COLO829 (cell line): ENCODE measurements at places on chromosomes 5 and 9.

DNA sequence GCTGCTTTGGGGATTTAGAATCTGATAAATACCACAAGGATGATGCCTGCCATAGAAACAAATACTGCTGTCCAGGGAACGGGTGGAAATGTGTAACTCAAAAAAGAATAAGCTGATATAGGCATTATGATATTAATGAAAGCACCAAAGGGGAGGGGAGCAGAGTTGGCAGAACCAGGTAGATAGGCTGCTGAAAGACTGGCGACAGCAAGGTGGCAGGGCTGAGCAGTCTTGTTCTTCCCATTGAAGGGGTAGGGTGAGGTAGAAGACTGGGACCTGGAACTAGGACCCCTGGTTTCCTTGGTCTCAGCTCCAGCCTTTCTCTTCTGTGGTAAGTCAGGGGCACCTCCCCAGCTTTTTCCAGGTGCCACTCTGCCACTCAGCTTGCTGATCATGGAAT is 31.4 kb upstream of the TMOD1 start:
- no peak for DNase-seq

DNA sequence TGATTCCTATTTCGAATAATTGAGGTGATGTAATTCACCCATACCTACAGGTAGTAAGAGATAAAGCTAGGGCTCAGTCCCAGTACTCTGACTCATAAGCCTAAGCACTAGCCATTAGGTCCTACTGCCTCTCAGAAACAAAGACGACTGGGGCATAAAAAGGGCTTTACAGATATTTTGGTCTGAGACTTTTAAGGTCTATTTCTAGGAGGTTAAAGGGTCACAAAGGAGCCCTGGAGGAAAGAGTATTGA is 69.8 kb downstream of the SGCD start:
- no peak for DNase-seq

GRCh38 chr5:102483736-102484135 is 15.1 kb downstream of the SLCO6A1 start:
- no peak for DNase-seq

DNA sequence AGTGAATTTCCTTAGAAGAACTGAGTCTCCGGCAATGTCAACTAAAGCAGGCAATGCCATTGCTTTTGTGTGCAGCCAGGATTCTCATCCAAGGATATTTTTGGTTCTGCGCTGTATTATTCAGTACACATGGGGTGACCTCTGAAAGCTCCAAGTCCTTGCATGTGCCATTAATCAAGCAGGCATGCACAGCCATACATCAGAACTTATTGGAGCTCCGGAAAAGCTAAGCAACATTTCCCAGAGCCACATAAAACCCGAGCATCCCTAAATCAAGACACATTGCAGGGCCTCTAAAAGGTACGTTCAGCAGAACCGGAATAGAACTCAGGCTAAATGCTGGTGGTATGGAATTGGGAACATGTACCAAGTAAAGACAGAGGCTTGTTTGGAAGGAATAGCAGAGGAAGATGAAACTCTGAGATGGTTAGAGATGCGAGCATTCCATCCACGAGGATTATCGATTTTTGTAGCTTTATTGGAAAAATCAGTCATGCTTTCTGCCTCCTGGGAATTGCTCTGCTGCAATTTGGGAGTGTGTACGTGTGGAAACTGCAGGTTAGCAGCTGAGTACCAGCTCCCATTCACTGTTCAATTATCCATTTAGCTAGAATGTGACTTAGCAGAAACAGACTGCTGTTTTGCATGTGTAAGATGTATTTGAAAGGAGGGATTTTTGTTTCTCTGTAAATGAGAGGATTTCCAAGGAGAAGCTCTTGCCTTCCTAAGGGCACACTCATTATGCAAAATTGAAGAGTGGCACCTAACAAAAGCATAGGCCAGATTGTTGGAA is 143.7 kb upstream of the WWC1 start:
- no peak for DNase-seq

DNA sequence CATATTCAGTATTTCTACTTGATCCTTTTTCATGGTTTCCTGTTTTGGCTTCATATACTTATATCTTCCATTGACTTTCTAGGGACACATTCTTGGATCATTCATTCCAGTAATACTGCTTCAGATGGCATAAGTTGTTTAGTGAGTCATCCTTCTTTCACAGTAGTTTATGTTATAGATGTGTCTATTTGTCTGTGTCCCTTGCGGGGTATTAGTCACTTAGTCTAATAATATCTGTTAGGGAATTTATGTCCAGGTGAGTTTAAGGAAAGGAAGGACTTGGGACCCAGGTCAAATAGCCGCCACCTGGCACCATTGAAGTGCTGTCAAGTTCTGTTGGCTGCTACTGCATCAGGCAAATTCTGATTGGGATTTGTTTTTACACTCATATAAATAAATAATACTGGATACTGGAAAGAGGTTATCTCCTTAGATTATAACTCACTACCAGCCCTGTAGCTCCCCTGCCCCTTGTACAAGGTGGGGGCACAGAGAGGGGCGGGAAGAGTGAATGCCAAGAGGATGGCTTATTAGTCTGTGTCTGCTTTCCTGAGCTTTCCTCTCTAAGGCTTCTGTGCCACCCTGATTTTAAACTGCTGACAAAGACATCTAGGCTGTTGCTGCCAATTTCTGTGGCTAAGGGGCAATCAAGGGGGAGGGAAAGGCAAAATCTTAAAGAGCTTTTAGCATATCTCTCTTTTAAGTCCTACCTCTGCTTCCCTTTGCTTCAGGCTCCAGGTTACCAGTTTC is 64.9 kb downstream of the CDC42SE2 start:
- peak; percentile 27 for DNase-seq

DNA sequence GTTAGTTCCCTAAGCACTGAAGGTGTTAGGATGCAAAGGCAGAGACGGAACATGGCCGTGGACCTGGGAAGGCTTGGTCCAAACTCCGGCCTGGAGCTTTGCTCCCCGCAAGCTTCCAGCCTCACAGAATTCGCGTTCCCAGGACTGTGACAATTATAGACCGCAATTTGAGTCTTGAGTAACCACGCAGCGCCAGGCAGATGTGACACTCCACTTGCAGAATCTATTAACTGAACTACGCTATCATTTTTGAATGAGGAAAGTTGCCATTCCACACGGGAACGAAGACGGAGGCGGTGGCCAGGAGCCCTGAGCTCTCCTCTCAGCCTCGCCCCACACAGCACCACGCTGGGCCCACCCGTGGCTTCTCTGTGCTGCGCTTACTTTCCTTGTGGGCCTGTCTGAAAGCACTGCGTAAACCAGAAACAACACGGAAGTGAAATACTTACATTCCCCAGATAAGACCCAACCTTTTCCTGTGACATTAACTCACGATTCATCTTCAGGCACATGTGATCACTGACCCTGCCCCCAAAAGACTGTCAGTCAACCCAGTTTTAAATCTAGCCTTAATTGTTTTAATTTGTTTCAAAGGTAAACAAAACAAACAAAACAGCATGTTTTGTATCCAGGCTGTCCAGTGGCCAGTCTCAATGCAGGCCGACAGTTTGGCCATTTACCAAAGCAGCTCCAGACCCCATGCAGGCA is 16.1 kb upstream of the COL5A1 start:
- no peak for DNase-seq

DNA sequence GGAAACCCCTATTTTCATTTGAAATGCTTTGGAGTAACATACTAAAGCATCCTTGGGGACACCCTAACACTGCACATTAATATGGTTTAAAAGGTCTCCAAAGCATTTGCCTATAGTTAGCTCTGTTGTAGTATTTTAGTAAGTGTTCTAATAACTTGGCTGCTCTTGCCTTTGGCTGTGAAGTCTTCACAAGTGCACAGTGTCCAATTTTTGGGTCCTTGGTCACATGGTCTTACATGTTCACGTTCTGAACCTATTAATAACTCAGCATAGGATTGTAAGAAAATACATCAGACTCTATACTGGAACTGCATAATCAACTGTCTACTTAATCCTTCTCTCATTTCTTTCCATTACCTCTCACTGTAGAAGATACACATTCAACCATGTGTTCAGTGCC is 17.4 kb downstream of the ADAMTS19 start:
- no peak for DNase-seq

DNA sequence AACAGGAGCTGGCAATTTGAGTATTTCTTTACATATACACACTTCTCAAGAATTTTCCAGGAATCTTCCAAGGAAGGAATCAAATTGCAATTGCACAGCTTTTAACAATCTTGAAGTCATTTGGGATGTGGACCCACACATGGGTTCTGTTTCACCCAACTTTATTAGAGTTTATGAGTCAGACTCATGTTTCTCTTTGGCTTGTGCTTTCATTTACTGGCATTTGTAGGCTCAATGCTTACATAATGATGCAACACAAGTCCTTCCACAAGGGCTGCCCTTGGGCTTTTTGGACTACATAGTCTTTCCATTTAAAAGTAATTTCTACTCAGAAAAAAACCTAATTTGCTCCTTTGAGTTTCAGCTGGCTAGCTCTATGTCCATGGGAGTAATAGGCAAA is 4.6 kb upstream of the CDC37L1 start:
- DNase-seq: no peak

- DNase-seq: no peak
These were observed 347.2 kb upstream of the MEF2C start for GRCh38 chr5:89230178-89230577.

- DNase-seq: no peak
These were observed 2.5 kb upstream of the HRH2 start for GRCh38 chr5:175655411-175655810.

DNA sequence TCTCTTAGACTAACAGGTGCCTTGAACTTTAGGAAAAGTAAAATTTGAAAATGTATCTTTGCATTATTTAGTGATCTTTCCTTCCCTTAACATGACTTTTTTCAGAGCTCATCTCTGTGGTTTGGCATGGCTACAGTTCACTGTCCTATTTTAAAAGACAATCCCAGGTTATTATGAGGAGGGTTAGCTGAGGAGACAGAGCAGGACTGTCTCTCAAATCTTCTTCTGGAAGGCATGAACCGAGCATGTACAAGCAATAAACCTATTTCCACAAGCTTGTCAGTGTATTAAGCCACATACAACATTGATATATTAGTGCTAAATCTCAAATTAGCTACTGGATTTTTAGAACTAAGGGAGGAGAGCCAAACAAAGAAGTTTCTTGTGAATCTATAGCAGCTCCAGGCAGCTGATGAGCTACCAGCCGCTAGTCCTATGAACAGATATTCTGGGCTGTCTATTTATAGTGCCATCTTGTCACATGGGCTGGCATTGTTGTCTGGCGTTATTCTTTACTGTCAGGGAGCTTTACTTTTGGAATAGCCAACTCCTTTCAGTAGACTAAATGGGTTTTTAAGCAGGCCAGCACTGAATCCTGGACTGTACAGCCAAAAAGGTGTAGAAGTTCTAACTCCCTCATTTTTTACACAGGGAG is 171.2 kb upstream of the ACTBL2 start:
- DNase-seq: peak; percentile 24

DNA sequence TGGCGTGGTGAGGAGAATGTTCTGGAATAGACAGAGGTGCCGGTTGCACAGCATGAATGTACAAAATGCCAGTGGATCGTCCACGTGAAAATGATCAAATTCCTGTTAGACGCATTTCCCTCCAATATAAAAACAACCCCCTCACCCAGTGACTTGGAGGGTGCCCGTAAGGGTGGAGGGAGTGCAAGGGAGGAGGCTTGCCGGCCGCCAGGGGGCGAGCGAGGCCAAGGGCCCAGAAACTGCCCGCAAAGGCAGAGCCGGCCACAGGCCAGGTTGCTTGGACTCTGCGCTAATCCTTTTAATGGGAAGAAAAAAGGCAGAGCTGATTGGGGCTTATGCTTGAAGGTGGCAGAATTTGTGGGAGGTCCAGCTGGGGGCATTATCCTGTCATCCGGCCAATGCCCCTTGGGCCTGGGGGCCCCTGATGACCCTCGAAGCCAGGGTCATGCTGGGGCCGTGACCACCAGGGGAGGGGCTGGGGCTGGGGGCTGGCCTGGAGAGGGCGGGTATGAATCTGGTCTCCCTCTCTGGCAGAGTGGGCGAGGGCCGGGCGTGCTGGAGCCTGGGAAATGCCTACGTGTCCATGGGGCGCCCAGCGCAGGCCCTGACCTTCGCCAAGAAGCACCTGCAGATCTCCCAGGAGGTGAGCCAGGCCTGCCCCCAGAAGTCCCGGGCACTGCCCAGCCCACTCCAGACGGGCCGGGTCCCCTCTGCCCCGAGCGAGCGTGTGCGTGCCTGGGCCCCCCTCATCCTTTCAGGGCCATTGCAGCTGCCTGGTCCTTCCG is 12.0 kb downstream of the GPSM1 start:
- peak; percentile 66 for DNase-seq

DNA sequence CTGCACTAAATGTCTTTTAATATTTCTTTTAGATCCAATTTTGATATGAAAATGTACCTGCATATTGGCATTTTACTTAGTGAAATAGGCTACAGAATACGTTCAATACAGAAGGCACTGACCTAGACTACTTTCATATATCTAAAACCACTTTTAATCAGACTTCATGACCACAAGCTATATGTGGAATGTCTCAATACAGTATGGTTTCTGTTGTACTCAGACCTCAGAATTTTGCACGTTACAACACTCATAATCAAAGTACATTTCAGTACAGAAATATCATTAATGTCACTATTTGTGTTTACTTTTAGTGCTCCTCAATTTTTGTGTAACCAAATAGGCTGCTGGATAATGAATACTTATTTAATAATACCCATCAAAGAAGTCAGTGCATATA is 74.8 kb downstream of the MEF2C start:
- no peak for DNase-seq

DNA sequence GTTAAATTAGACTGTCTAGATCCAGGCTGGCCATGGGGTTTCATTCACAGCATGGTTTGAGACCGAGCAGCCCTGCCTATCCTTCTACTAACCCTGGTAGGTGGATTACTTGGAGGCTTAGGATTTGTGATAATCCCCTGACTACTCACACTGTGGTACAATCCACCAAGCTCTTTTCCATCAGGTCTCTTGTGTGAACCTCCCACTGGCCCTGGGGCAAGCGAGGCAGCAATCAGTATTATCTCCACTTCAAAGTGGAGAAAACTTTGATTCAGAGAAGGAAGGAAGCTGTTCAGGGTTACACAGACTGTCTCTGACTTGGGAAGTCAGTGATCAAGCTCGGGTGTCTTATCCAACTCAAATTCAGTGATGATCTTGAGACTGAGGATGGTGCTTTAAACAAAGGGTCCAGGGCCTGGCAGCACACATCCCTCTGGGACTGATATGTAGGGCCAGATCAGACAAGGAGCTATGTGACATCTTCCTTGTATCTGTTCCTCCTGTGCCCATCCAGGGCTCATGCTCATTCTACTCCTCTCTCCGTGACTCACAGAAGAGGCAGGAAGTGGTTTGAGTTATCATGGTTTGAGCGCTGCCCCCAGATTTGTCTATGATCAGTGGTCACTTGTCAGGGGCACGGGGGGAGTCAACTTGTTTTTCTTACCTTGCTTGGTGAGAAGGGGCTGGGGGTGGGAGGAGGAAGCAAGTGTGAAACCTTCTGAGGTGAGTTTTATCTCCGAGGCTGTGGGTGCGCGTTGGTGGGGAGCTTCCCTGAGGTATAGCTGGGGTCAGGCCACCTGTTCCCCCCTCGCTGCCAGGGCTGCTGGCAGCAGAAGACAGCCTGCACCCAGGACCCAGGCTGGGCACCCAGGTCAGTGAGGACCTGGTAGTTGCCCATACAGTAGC is 48.6 kb downstream of the RGS3 start:
- DNase-seq: no peak
